ENCODE measurements at places on chromosomes 16 and 17.

GRCh38 chr17:37177254-37177870 lies 198.4 kb upstream of the C17orf78 start:
- DNase-seq, result no peak

DNA sequence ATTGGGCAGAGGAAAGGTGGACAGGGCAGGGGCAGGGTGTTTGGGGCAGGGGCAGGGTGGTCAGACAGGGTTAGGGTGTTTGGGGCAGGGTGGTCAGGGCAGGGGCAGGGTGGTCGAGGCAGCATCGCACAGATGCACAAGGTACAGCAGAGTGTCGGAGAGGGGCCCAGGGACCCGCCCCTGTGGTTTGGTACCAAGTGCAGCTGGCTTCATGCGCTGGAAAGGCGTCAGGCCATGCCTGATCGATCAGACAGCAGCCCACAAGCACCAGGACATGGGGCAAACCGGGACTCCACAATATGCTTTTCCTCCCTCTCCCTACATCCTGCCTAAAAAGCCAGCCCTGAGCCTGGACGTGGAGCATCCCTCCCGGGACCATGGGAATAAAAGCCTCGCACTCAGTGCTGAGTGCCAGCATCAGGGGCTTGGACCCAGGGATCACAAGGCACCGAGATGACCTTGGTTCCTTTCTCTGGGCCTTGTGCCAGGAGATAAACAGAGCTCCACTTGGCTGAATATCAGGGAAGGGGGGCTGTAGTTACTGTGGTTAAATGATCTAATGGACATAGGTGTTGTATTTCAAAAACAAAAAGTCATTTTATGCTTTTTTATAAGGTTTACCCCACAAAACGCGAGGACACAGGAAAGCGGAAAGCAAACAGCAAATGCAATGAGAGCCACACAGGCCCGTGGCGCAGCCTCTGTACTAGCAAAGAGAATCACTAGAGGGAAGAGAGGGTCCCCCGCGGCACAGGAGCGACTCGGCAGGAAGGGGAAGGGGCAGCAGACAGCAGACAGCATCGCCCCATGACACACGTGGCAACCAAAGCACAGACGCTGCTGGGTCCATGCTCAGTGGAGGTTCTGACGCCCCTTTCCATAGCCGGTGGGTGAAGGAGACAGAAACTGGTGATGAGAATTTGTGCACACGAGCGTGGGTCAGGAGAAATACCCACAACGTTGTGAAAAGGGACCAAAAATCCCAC lies 5.3 kb upstream of the HEXD start:
- DNase-seq, result no peak

DNA sequence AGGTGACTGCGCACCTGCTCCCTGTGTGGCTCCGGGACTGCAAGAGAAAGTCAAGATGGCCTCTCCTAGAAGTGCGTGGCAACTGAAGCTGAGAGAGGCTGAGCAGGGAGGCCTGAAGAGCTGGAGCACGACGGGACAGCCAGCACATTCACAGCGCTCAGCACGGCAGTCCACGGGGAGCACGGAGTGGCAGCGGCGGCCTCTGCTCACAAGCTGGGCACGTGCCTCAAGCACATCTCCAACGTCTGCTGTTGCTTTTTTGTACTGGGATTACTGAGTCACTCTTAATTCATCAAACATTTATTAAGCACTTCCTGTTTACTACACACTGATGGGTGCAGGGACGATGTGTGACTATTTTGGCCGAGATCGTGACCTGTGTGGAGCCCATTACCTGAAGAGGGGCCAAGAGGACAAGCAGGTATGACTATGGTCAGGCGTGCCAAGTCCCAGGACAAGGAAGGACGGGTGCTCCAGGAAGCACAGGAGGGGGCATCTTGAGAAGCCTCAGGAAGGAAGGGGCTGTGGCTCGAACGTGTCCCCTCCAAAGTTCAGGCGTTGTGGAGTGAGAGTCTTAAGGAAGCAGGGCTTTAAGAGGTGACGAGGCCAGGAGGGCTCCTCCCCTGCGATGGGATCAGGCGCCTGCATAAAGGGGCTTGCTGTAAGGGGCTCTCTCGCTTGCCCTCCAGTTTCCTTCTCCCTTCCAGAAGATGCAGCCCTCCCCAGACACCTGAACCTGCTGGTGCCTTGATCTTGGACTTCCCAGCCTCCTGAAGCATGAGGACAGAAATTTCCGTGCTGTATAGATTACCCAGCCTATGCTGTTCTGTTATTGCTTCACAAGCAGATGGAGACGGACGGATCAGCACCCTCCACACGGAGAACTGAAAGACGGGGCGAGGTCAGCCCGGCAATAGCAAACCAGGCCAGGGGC lies 105.8 kb downstream of the ADCY9 start:
- DNase-seq, result no peak

DNA sequence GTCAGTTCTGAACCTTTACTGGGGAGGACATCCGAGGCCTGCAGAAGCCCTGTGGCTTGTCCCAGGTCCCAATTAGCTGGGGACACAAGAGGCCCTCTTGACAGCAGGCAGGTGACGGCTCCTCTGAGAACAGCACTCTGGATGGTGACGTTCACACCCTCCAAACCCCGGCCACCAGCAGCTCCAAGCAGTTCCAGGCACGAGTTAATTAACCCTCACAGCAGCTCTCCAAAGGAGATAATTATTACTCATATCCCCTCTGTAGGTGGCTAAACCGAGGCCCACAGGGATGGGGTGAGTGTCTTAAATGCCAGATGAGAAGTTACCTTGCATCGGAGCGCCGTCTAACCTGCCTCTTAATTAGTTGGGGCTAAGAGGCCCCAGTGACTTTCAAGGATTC lies 168.9 kb upstream of the CIBAR2 start:
- DNase-seq, result no peak

DNA sequence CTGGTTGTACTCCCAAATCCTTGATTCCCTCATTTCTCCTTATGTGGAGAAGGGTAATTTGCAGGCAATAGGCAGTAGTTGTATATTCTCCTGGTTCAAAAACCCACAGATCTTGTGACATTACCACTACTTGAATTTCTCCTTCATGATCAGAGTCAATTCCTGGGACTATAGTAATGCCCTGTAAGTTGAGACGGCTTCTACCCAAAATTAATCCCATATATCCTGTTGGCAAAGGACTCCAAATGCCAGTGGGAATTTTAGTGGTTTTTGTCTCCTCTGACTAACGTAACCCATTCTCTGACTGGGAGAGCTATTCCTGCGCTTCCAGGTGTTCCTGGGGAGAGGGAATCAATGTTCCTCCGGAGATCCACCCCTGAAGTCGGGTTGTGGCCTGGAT lies 11.6 kb upstream of the ZNF689 start:
- no peak for DNase-seq

DNA sequence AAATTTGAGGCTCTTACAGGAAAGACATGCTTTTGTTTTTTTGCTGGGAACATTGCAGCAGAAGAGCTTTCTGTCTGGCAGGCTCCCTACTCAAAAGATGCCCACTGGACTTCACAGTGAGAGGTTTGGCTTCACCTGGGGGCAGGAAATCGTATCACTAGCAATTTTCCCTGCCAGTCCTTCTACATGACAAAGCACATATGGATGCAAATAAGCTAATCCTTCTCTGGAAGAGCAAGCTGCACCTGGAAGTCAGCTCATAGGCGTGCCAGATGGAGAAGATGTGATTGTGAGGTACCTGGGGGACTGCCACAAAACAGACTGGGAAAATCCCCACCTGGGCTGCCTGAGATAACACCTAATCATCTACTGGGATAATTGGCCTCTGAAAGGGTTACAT lies 195.0 kb upstream of the CPHXL start:
- DNase-seq, result no peak

DNA sequence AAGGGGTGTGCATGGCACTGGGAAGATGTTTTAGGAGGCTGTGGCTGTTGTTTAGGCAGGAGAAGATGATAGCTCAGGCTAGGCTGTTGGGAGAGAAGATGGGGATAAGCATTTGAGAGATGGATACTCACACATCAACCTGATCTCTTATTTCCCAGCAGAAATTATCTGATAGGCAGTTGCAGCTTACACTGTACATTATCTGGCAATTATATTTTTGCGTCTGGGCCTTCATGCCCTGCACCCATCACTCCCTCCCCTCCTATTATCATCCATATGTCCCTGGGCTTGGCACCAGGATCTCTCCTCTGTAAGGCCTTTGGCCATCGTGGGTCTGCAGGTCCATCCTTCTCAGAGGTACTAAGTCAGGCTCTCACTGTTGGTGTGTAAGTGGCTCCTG lies 401.0 kb upstream of the EEF2KMT start:
- no peak for DNase-seq

DNA sequence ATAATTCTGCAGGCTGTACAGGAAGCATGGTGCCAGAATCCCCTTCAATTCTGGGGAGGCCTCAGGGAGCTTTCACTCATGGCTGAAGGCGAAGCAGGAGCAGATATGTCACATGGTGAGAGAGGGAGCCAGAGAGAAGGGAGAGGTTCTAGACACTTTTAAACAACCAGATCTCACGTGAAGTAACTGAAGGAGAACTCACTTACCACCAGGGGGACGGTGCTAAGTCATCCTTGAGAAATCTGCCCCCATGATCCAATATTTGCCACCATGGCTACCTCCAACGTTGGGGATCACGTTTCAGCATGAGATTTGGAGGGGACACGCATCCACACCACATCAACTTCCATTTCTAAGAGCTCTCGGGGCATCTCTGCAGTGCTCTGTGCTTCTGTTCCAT lies 37.4 kb upstream of the GNA13 start:
- no peak for DNase-seq

DNA sequence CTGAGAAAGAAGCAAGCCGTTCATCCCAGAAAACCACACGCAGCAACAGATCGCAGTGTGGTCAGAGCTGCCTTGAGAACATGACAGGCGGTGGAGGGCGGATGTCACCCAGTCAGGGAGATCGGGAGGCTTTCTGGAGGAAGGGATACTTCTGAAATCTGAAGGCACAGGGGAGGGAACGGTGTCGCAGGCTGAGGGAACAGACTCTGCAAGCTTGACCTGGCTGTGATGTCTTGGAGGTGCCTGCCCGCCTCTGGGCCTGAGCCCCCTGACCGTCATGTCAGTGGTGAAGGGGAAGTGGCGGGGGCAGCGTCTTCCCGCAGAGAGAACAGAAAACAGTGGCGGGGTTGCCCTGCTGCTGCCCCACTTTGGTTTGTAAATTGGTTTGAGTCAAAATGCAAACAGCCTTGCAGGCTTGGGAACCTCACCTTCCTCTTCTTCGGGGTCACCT lies 8.1 kb upstream of the ATP2A3 start:
- no peak for DNase-seq

DNA sequence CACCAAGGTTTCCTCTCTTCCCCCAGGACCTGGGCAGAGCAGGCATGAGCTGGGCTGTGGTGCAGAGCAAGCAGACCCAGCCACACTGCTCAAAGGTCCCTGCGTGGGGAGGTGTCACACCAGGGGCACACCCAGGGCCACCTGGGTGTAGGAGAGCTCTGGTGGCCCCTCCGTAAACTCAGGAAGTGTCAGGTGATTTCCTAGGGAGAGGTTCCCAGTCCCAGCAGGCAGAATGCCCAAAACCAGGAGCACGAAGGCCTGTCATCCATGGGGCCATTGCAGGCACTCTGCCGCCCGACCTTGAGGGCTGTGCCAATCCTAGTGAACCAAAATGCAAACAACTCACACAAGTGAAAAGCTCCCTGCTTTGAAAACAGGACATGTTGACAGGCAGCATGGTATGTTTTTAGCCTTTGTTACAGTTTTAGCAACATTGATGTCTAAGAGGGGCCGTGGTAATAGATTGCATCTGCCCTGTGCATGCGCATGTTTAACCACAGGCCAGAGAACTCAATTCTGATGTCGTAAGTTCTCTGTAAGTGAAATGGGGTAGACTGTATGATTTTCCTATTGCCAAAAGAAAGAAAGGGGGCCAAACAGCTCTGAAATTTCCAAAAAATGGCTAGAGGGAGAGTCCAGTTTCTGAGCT lies 21.3 kb downstream of the CIBAR2 start:
- no peak for DNase-seq

DNA sequence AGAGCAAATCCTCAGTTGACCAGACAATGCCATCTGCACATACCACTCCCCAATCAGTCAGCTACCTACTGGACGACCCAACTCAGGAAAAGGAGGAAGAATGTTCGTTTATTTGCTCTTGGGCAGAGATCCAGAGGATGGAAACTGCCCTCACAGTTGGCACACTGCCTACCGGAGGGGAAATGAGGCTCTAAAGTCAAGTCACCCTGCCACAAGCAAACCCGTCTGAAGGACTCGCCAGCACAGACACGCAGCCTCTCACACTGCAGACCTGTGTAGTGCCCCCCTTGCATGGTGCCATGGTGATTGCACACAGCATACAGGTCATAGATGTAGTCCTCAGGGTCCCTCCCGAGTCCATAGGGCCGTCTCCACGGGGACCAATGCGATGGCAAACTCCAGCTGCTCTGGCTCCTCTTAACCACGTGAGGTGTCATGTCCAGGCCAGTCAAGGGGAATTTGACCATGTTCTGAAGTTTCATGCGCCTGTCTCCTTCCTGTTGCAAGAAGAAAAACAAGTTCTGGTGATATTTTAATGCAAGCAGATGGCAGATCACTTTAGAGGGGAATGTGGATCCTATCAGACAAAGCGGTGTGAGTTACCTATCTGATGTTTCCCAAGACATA lies 69.5 kb downstream of the USP31 start:
- no peak for DNase-seq

DNA sequence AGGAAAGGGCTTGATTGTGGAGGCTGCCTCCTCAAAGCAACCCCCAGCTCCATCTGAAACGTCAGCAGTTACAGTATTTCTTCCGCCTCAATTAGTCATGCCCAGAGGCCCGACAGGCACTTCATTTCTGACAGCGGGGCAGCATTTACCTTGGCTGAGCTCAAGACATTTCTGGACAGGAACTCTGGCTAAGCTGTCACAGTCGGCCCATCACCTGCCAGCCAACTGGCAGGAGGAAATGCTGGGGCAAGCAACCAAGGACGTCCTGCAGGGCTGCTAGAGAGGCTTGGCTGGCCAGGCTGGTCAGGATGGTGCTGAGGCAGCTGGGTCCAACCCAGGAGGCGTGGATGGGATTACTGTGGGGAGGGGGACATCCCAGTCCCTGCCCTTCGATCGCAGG lies 27.8 kb downstream of the PLXDC1 start:
- DNase-seq, result no peak

GRCh38 chr17:44916781-44917241 lies 1.5 kb upstream of the GFAP start:
- DNase-seq, result no peak

Measured in brain microvascular endothelial cell (primary cell).